Testis (tissue), 5 donors: ENCODE measurements at places on chromosomes 6 and 20. TPM values are rescaled to one million over a fixed set of nuclear protein-coding genes. Genes with fewer than 3 reads are reported as not detected.
A peak's percentile ranks its signal among the peaks of the same experiment; 100 is the strongest.

GRCh38 chr20:54176610-54177009 lies 2.8 kb upstream of the CYP24A1 start:
- DNase-seq = no peak

DNA sequence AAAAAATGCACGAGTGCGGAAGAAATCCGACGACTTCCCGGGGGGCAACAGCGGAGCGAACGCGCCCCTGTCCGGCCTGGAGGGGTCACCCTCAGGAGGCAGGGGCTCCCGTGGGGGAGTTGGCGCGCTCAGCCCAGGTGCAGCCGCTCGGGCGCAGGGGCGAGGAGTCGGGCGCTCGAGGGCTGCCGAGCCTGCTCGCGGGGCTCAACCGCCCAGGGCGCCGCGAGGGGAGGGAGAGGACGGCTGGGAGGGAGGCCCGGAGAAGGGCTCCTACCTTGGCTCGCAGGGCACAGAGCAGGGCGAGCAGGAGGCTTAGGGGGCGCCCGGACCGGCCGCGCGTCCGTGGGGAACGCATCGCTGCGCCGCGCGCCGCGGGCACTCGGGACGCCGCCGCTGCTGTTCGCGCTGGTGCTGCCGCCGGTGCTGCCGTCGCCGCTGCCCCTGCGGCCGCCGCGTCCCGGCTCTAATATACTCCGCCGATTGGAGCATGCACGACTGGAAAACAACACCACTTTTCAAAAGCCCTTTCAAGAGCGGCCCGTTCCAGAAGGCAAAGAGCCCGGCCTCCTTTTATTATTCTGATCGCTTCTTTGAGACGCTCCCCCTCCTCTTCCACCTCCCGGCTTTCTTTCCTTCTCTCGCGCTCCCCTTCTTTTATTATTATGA lies 490 bp downstream of the JAG1 start:
- DNase-seq = peak; percentile 40

DNA sequence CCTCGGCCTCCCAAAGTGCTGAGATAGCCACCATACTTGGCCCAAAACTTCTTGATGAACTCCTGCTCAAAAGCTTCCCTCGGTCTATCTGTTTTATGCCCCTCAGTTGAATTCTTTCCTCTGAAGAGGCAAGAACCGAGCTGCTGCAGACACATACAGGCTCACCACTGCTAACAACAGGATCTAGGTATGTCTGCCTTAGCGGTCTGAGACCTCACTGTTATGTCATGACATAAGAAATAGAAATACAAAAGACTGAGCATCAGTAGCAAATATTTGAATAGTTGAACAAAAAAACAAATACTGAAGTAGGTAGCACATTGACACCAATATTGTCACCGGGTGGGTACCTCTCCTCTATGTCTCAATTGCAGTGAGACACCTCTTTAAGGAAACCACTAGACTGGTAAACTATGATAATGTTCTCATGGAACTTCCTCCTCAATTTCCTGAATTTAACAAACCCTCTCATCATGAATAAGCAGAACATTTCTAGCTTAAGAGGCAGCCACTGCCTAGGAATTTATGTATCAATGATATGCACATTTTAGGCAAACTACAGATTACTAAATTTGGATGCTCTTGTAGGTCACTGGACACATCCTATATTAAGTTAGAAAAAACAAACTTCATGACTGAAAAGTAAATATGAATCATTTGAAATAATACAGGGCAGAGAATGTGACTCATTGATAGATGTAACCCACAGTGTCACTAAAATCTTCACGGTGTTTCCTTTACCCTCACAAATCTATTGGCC lies 9.4 kb upstream of the STXBP5 start:
- no peak for DNase-seq

PSORS1C2 gene
- total RNA-seq = not detected

- DNase-seq = no peak
Measured at GRCh38 chr6:75376347-75377024, 91.9 kb upstream of the TMEM30A start.

RNF39 gene
- 3.5 TPM for total RNA-seq

- DNase-seq = no peak
Measured at GRCh38 chr20:37265152-37265551, 3.5 kb upstream of the GHRH start.

BMP7 gene
- 2.4 TPM for total RNA-seq

DNA sequence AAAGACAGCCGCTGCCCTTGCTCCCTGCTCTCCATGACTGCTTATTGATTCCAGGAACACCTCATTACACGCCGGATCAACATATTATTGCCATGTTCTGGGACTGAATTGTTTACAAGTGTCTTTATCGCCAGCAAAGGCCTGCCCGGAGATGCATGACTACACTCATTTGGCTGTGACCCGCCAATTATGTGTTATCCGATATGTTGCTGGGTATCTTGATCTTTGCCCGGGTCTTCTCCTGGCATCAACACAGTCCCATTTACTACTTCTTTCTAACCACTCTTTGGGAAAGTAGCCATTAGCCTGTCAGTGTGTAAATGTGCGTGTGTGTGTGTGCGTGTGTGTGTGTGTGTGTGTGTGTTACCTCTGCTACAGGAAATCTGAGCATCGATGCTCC lies 15.4 kb downstream of the LINC00237 start:
- no peak for DNase-seq

FAM83C gene
- total RNA-seq = 0.39 TPM

GRCh38 chr20:4973330-4974097 lies 27.8 kb downstream of the SLC23A2 start:
- DNase-seq = peak; percentile 81

DNA sequence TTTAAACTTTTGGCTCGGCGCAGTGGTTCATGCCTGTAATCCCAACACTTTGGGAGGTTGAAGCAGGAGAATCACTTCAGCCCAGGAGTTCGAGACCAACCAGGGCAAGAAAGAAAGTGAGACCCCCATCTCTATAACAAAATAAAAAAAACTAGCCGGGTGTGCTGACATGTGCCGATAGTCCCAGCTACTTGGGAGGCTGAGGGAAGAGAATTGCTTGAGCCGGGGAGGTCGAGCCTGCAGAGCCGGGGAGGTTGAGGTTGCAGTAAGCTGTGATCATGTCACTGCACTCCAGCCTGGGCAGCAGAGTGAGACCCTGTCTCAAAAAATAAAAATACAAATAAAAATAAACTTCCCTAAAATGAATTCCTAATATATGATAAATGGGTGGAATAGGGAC lies 50.4 kb downstream of the ZMYND8 start:
- no peak for DNase-seq

DNA sequence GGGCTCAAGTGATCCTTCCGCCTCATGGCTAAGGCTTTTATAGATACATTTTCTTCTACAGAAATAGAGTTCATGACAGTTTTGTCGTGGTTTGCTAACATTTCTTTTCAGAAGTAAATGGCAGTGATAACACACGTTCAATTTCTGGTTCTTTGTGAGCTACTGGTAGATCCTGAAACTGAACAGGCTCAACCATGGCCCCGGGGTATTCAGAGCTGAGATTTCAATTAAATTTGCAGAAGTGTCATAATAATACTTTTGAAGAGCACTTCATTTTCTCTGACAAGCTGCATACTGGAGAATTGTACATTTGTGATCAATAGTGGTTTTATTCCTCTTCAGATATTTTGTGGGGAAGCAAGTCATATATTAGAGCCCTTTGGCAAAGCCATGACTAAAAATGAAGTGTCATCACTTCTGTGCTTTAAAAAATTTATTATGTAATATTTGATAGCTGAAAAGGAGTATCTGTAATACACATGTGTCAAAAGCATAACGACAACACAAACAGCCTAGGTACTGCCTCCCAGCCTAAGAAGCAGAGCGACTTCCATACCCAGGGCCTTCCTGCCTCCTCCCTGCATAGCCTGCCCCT lies 84.3 kb upstream of the SCP2D1 start:
- no peak for DNase-seq

RAET1L gene
- 0.43 TPM for total RNA-seq

RAMACL gene
- total RNA-seq = 1.7 TPM

- peak; percentile 39 for DNase-seq
Measured at GRCh38 chr20:62239278-62239879, 1.1 kb downstream of the OSBPL2 start.

GRCh38 chr6:41039060-41039998 lies at the start of gene UNC5CL:
Gene UNC5CL (minus strand): TSS chr6:41039221. CDS start chr6:41035074, 4,147 bp downstream.
- DNase-seq = peak; percentile 49

DNA sequence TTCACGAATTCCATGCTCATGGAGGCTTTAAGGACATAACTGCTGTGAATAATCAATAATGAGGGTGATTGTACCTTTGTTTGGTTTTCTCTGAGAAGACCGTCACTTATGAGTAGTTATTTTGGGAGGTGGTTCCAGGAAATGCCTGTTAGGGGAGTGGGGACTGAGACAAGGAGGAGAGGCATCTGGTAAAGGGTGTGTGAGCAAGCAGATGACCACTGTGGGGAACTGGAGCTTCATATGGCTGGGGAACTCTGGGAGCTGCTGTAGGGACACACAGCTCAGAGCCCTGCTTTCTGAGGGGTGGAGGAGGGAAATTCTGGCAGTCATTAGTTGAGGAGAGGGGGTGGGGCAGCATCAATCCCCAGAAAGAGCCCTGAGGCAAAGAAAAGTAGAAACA lies 71.3 kb upstream of the TINAG start:
- no peak for DNase-seq

- no peak for DNase-seq
Measured at GRCh38 chr6:169169375-169169774, 84.3 kb downstream of the THBS2 start.

PSMF1 gene
- total RNA-seq = 380 TPM

DNA sequence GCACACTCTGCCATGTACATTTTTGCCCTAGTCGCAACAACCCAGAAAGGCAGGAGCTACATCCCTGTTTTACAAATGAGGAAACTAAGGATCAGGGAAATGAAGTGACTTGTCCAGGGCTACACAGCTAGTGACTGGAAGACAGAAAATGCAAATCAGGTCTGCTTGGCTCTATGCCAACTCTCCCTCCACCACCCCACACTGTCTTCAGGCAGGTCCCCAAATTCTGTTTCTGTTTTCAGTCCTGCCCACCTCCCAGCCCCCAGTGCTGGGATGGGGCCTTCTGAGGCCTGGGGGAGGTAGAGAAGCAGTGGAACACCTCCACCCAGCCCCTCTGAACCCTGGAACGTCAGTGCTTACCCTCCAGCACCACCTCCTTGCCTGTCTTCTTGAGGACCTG lies 5.1 kb downstream of the SNTA1 start:
- no peak for DNase-seq

- DNase-seq = no peak
Measured at GRCh38 chr6:5673019-5673790, 333.5 kb downstream of the NRN1 start.
